ENCODE measurements at places on chromosomes 16 and 17.

GRCh38 chr16:11170696-11171447, 85.1 kb downstream of the SOCS1 start:
- DNase-seq = no peak

- no peak for DNase-seq
These were observed 3.8 kb upstream of the POLR3E start for GRCh38 chr16:22293137-22294106.

DNA sequence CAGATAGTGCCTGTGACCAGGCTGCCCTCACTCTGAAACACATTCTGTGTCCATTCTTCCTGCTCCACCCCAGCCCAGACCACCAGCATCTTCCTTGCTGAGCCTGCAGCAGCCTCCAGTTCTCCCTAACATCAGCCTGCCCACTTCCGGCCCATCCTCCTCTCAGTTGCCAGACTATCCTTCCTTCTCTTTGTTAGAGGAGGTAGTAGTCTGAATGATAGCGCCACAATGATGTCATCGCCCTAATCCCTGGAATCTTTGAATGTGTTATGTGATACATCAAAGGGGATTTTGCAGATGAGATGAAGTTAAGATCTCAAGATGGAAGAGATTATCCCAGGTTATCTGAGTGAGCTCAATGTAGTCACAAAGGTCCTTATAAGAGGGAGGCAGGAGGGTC, 3.2 kb upstream of the ZDHHC1 start:
- no peak for DNase-seq

DNA sequence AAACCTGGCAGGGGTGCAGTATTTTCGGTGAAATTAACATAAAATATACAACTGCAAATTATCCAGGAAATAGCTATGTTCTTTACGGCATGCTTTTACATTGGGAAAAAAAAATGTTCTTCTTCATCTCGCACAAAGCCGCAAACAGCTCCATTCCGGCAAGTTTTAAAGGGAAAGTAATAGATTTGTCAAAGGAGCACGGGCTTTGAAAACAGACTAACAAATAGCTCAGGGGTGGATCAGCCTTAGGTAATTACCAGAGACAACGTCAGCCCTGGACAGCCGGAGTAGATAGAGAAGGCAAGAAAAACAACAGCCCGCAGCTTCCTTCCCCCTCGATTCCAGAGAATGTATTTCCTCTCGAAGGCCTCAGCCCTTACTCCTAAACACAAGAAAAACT, 222.5 kb downstream of the C16orf78 start:
- no peak for DNase-seq

GRCh38 chr16:64627781-64628180, 494.1 kb downstream of the CDH11 start:
- DNase-seq = no peak

- DNase-seq = no peak
These were observed 320.8 kb downstream of the SLC39A11 start for GRCh38 chr17:72771734-72772133.

- no peak for DNase-seq
These were observed 29.4 kb downstream of the CHD9 start for GRCh38 chr16:53084141-53084541.

DNA sequence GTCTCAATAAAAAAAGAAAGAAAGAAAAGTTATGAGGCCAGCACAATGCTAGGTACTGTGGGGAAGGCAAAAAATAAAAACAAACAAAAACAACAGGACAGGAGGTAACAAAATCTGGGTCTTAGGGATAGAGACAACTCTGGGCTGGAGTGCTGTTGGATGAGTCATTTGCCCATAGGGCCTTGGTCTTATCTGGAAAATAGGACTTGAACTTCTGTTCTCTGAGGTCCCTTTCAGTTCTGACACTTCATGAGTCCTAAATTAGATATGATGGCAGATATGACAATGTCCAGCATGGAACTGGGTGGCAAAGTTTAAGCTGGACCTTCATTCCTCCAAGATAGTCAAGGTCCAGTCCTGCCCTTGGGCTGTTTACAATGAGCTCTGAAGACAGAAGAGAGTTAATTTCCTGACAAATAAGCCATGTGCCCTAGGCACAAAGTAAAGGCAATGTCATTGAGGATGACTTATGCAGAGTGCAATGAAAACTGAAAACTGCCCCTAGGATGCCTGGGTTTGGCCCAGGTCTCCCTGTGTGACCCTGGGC, 8.9 kb upstream of the HDAC5 start:
- no peak for DNase-seq

GRCh38 chr17:10836966-10837590, 809 bp downstream of the PIRT start:
- DNase-seq = no peak
